ENCODE measurements at places on chromosomes 11 and 22. TPM values are rescaled to one million over a fixed set of nuclear protein-coding genes. Genes with fewer than 3 reads are reported as not detected.

The CAVIN3 gene
- total RNA-seq, result 2.2 TPM

The FXYD2 gene
- total RNA-seq, result 3.4 TPM

The MMP27 gene
- not detected for total RNA-seq

The MIOX gene
- total RNA-seq, result not detected

The CEND1 gene
- 11.3 TPM for total RNA-seq

The FAT3 gene
- 291 TPM for total RNA-seq

The ANKRD42 gene
- total RNA-seq, result 8.1 TPM

The PLAAT5 gene
- 1.9 TPM for total RNA-seq

The NRGN gene
- total RNA-seq, result 1.9 TPM

The SEPTIN5 gene
- 246 TPM for total RNA-seq

The RAB38 gene
- 0.63 TPM for total RNA-seq

The C22orf15 gene
- total RNA-seq, result not detected

The CNIH2 gene
- total RNA-seq, result 79.2 TPM

The CHRM1 gene
- total RNA-seq, result 12.8 TPM

The KRTAP5-9 gene
- total RNA-seq, result not detected

The PRG2 gene
- total RNA-seq, result not detected

The FOLR1 gene
- not detected for total RNA-seq

The ST3GAL4 gene
- total RNA-seq, result 14.4 TPM

The CEP126 gene
- total RNA-seq, result 14.7 TPM
